Uterus (tissue), 4 donors: ENCODE measurements at places on chromosomes 5 and 9. TPM values are rescaled to one million over a fixed set of nuclear protein-coding genes. Genes with fewer than 3 reads are reported as not detected.

PAIP1 gene
- total RNA-seq = 80.3 TPM

CKS2 gene
- total RNA-seq = 57.0 TPM

PANK3 gene
- total RNA-seq = 92.6 TPM

PCDHA1 gene
- total RNA-seq = not detected

SHISAL2B gene
- total RNA-seq = not detected

PAEP gene
- not detected for total RNA-seq

IFNE gene
- total RNA-seq = not detected

NME5 gene
- not detected for total RNA-seq

MYO10 gene
- 29.0 TPM for total RNA-seq

ADAMTSL1 gene
- total RNA-seq = 186 TPM
